Urinary bladder (tissue), 4 donors: ENCODE measurements at places on chromosomes 1 and 21. TPM values are rescaled to one million over a fixed set of nuclear protein-coding genes. Genes with fewer than 3 reads are reported as not detected.
A peak's percentile ranks its signal among the peaks of the same experiment; 100 is the strongest.

TSPEAR gene
- 0.21 TPM for total RNA-seq

PRR9 gene
- total RNA-seq: not detected

DNA sequence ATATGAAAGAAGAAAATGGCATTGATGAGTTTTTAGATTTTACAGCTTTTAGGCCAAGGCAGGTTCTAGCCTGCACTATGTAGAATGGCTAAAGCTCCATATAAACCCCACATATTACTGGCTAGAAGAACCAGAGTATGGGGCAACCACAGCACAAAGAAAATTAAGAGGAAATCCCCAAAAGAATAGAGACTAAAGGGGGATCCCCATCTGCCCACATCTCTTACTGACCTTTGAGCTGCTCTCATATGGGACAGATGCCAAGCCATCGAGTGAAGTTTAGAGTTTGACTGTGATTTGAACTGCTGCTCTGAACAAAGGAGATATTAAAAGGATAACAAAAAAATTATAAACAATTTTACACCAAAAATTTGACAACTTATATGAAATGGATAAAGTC, 102.2 kb upstream of the HAO2 start:
- no peak for DNase-seq

DNA sequence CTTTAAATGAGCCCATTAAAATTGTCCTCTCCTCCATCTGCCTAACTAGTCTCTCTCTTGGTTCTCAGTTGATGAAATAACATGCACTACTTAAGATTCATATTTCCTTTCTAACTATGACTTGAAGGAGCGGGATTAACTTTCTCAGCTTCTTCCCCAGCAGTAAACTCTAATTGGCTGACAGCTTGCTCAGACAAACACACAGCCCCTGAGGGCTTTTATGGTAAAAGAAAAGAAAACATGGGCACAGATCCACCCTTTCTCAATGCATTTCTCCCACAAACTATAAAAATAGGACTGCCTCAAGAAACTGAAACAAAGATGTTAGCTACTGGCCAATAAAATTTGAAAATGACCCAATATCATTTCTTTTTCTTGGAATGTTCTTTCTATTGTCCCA, 703.1 kb downstream of the ADGRL2 start:
- no peak for DNase-seq

DNA sequence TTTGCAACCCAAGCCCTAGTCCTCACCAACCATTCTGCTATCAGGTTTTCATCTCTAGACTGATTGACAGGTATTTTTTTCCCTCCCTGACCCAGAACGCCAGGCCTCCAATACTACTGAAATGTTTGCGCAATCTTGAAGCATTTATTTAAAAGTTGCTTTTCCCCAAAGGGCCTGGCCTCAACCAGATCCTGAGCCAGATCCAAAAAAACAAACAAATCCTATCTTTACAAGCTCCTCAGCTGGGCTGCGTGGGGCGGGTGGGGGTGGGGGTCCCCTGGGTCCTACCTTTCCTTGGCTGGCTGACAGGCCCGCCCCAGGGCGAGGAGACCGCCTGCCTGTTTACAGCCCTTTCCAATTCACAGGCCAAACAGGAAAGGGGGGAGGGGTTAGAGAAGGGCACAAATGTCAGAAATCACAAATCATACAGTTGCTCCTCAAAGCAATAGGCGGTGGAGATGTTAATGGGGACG, 98.8 kb downstream of the FOXD2 start:
- no peak for DNase-seq

- no peak for DNase-seq
These were observed 27.7 kb downstream of the DSTYK start for GRCh38 chr1:205183676-205184335.

GRCh38 chr21:46148106-46148505, 7.3 kb downstream of the FTCD start:
- no peak for DNase-seq

- DNase-seq: no peak
These were observed 19.0 kb upstream of the MFN2 start for GRCh38 chr1:11961230-11961629.

- peak; percentile 46 for DNase-seq
These were observed 43.4 kb downstream of the ROR1 start for GRCh38 chr1:63817152-63817667.

DNA sequence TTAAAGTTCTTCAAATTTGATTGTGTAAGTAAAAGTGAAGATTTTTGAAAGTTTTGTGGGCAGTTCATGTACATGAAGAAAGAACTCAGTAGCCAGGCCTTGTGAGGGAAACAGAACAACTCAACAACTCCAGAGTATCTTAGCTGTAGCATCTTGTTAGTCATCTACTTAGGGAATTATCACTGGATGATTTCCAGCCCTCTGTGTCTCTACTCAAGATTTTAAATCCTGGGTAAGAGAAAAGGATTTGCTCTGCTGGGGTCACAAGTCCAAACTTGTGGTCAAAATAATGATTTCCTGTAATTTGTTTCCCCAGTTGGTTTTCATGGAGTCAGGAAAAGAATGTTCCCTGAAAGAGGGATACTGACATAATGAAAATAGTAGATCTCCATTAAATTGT, 8.2 kb downstream of the OR10T2 start:
- no peak for DNase-seq

GRCh38 chr1:67194209-67194863, 28.1 kb downstream of the IL23R start:
- DNase-seq: no peak

GRCh38 chr1:76542359-76542758, 324.9 kb upstream of the ST6GALNAC5 start:
- DNase-seq: no peak

GRCh38 chr1:178954325-178954690, 71.4 kb upstream of the FAM20B start:
- no peak for DNase-seq

DNA sequence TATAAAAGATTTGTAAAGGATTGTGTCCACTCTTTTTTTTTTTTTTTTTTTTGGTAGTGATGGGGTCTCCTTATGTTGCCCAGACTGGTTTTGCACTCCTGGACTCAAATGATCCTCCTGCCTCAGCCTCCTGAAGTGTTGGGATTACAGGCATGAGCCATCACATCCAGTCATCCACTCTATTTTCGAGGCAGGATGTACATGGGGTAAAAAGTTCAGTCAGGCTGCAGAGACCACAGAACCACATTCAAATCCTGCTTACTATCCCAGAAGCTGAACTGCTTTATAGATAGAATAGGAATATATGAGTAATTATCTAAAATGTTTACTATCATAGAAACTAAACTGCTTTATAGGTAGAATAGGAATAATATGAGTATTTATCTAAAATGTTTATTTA, 26.0 kb upstream of the KCNK2 start:
- no peak for DNase-seq
